ENCODE measurements at places on chromosomes 3 and 15.

DNA sequence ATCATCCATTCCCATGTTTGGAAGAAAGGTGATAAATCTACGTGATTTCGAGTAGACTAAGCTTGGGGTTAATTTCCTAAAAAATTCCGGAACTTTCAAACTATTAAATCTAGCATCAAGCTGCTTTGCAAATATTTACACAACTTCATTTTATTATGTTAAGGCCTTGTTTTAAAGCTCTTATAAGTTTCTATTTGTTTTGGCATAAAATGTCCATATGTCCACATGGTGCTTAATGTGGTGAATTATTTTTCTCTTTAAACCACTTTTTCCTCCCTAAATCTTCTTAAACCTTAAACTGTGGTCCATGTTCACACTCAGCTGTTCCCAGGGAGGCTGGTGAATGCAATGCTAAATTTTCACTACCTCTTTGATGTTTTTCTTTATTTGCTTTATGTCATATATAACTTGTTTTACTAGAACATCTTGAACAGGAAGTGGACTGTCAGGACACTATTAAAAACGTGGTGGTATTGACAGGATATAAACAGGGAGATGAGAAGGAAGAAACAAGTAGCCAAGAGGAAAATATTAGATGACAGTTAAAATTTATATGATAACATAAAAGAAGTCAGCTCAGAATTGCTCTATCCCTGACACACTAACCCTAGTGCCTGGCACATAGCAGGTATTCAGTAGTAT, 72.5 kb upstream of the AGTR1 start:
- DNase-seq = no peak

DNA sequence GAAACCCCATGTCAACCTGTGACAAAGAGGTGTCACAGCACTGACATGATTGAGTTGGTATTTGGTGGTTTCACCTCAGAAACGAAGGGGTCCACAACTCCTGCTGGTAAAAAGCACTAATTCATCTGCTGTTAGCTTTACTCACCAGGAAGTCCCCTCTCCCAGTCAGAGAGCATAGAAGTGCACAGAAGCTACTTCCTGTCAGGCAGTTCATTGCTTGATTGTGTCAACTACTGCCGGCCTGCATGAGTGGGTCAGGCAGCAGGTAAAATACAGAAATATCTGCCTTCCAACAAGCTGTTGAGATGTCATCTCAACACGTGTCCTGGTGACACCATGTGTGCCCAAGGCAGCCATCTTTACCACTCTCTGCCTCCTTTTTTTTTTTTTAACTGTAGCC, 596.6 kb upstream of the NR2F2 start:
- no peak for DNase-seq

DNA sequence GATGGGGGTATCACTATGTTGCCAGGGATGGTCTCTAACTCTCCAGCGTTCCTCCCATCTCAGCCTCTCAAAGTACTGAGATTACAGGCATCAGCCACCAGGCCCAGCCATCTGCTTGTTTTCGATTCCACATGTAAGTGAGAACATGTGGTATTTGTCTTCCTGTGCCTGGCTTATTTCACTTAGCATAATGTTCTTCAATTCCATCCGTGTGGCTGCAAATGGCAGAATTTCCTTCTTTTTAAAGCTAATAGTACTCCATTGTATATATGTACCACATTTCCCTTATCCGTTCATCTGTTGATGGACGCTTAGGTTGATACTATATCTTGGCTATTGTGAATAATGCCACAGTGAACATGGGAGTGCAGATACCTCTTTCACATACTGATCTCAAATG, 70.6 kb downstream of the ASB7 start:
- no peak for DNase-seq

DNA sequence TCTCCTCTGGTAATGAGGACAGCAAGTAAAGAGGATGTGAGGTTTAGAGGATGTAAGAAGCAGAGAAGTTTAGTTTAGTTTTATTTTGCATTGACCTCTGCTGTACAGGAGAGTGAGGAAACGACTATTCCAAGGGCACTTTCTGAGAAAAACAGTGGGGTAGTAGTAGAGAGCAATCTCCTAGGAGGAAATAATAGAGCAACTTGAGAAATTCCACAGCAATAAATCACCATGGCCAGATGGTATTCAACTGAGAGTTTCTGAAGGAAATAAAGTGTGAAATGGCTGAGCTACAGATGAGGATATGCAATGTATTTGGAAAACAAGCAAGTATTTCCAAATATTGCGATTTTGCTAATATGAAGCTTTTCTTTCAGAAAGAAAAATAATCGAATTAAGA, 118.9 kb downstream of the DPH6 start:
- no peak for DNase-seq

DNA sequence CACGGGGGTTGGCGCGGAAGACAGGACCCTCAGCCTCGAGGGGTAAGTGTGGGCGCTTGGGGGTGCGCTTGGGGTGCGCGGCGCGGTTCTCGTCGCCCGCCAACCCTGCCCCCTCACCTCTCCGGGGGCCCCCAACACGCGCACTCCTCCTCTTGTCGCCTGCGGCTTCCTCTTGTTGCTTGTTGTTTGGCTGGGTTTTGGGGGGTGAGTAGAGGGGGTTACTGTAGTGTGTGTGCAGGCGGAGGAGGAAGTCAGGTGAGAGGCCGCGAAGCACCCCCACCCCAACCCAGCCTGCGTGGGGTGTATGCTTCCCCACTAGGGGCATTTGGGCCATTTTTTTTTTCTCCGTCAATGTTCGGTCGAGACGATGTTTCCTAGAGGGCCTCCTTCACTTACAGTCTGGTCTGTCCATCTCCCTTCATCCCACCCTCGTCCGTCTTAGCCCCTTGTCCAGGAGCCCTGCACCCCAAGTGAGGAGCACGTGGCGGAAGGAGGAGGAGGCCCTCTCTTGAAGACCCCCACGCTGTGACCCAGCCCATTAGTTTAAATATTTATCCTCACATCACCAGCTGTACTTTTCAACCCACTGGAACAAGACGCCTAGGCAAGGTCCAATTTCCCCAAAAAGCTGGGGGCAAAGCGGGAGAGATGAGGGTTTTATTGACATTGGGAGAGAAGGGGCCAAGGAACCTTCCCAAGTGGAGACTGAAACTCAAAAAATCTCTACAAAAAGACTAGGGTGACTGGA, 20.4 kb upstream of the SATB1 start:
- peak; percentile 82 for DNase-seq

- DNase-seq = no peak
Observed at GRCh38 chr3:36214460-36214859, 165.8 kb upstream of the STAC start.

DNA sequence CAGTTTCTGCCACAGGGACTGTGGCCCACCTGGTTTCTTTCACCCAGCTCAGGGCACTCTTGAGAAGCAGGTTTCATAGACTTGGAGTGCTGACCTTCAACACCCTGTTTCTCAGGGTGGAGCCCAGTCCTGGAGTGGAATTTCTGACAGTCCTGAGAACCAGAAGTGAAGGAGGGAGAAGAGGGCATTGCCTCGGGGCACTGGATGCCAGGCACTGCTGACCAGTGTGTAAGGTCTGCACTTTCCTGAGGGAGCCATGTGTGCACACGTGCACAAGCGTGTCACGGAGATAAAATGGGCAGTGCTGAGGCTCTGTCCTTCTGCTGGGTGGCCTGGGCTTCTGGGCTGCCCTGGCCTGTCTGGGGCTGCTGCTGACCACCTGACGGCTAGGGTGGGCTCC, 118.5 kb downstream of the SEC22A start:
- no peak for DNase-seq

- DNase-seq = no peak
Observed at GRCh38 chr3:191123231-191123630, 75.8 kb upstream of the OSTN start.

DNA sequence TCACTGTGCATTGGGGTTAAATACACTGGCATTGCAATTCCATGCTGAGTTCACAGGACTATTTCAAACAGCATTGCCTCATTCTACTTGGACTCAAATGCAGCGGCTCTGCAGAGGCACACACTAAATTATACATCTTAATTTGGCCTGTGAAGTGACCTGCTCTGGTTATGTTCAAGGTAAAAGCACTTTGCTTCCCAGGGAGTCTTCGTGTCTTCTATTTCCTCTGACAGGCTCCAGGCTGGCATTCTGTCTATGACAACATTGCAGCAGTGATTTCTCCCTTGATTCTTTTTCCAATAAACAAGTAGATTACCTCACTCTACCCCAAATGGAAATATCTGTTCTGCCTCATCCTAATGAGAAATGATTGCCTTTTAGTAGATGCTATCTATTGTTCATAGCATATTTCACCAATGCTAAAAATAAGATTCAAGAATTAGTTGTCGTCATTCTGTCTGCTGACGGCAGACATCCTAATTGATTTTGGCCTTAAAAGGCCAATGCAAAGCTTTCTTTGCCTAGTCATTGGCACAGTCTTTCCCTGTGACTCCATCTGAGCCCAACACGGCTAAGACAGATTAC, 33.8 kb downstream of the FMN1 start:
- DNase-seq = no peak

DNA sequence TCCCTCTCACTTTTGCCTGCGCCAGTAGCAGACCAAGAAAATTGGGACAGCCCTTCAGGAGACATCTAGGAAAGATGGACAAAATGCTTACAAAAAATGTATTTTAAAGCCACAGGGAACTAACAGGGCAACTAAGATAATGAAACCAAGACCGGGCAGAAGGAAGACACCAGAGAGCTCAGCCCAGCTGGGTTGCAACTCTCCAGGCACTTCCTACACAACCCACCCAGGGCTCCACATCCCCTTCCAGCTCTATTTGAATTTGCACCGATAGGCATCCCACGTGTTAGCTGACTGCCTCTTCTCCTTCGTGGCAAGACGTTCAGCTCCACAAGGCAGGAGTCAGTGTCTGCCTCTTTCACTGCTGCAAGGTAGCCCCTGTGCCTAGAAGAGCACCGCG, 6.6 kb upstream of the ATP10A start:
- no peak for DNase-seq

DNA sequence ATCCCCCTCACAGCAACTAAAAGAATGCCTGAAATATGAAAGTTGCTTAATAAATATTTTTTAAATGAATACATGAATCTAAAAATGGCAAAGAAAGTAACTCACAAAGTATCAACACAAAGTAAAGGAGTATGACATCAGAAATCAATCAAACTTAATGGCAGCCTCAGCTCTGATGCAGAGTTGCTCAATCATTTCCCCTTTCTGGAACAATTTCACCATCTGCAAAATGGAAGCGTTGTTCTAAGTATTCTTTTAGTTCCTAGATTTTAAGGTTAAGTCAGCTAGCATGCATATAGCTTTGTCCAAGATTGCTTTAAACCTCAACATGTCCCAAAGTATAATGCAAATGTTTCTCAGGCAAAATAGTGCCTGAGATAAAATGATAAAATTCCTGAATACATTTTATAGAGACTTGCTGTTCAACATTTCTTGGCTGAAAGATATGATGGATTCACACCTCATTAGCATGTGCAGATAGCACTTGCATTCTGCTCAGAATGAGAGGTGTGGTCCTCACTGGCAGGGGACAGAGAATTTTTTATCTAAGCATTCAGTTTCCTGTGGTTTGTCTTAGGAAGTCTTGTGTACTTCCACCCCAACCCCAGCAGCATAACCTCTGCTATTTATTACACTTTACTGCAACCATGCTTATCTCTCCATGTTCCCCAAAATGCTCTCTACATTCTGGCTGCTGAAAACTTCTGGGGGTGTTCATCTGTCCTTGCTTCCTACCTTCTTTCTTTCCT, 429.3 kb downstream of the GRM7 start:
- DNase-seq = no peak

GRCh38 chr15:54011656-54012055, 33.4 kb downstream of the UNC13C start:
- no peak for DNase-seq

DNA sequence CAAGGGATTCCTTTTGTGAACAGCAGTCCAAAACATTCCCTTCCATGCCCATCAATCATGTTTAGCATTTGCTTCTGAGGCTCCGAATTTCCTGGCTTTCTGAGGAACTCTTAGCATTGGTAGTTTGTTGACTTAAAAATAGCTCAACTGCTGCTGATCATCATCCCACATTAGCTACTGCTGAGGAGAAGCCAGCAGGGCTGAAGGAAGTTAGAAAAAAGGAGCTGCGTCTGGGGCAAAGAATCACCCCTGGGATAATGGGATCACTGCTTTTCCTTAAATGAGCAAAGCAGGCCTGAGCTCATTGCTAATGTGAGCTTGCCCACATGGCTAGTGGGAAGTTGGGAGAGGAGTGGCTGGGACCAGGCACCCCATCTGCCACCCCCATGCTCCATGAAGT, 39.8 kb downstream of the CYP19A1 start:
- DNase-seq = no peak

DNA sequence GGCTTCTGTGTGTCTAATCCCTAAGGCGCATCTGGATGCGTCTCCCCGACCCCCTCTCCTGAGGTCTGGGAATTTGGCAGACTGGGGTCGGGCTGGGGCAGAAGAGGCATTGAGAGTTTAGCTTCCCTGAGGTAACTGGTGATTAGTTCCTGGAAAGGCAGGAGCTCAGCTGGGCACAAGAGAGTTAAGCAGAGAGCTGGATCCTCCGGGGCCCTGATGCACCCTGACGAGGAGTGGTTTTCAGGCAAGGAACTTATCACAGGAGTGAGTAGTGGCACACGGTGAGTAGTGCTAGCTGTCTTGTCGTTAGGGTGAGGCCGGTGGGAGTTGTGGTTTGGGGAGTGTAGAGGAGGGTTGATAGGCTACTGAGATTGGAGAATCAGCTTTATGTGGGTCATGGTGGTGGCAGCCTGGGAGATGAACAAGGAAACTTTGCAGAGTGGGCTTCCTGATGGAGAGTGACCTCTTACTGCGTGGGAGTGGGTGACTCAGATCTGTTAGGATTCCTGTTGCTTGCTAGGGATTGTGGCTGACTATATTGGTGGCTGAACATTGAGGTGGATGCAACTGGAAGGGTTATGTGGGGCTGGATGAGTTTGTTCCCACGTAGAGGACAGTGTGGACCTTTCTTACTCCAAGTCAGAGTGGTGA, 897 bp downstream of the RAD54L2 start:
- peak; percentile 19 for DNase-seq

GRCh38 chr15:50549326-50549725, 2.9 kb upstream of the USP50 start:
- no peak for DNase-seq

DNA sequence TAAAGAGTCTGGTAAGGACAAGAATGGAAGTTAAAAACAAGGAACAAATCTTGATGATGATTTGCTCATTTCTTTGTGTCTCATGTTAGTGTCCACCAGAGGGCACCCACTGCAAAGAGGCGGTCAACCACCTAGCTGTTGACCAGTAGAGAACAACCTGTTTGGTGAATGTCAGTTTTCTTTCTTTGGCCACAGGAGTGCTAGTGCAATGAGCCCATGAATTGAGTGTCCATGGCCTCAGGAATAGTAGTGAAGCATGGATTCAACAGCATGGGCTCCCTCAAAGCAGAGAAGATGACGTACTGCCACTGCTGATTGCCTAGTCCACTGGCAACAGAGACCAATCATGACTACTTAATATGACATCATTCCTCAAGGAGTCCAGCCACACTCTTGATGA, 10.7 kb upstream of the CNTN6 start:
- DNase-seq = no peak

Measured in CD4-positive, alpha-beta T cell treated with Interleukin-21 for 1 hour (primary cell).